ENCODE measurements at places on chromosomes 11 and 22.

DNA sequence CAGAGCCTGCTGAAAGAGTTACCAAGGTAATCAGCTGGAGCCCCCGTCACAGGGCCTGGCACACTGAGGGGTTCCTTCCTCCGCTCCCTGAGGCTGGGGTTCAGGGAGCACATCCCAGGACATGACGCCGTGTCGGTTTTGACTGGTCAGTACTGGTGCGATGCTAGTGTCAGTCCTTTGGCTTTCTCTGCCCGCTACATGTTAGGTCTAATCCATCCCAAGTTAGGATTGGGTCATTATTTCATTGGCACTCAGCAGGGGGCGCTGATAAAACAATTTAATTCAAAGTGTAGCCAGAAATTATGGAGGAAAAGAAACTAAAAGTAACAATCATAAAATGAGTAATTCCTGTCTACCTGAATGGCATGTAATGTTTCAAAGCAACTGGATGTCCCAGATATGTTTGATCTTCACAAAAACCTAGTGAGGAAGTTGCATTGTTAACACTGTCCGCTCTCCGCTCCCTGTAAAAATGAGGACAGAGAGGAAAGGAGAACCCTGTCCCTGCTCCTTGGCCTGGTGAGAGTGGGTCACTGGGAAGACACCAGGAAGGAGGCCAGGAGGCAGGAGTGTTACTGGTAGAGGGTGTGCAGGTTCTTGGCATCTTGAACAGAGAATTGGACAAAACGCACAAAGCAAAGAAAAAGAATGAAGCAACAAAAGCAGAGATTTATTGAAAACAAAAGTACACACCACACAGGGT, 27.1 kb downstream of the TSKU start:
- H3K27ac ChIP-seq = no peak overlapping the region
- H3K27me3 ChIP-seq = peaks cover 20% of the 10 kb centered on the region

DNA sequence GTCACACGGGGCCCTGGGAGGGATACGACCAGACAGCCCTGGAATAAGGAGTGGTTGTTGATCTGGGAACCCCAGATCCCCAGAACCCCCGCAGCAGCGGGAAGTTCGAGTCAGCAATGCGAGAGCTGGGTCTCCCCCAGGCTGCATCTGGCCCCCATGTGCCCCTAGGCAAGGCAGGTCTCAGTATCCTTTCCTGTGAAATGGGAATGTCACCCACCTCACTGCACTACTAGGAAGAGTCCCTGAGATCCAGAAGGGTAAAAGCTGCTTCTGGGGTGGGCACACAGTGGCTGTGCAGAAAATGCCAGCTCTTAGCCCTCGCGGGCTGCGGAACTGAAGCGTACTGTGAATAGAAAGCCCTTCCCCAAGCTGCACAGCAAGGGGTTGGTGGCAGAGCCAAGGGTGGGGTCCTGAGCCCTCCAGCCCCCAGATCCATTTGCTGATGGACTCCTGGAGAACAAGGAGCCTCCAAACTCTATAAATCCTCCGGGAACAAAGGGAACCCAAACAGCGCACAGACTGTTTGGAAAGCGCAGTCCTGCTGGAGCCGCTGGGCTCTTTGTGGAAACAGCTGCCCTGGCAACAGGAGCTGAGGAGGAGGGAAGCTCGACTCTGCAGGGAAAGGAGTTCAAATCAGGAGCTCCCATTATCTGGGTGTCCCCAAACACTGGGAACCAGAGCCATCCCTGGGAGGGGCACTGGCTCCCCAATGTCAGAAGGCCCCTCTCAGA, 68.2 kb upstream of the SHISAL1 start:
- no peaks in the 10 kb centered on the region for H3K4me1 ChIP-seq
- no peak overlapping the region for H3K4me3 ChIP-seq
- H3K36me3 ChIP-seq = no peaks in the 10 kb centered on the region
- H3K27me3 ChIP-seq = peaks cover 10% of the 10 kb centered on the region

DNA sequence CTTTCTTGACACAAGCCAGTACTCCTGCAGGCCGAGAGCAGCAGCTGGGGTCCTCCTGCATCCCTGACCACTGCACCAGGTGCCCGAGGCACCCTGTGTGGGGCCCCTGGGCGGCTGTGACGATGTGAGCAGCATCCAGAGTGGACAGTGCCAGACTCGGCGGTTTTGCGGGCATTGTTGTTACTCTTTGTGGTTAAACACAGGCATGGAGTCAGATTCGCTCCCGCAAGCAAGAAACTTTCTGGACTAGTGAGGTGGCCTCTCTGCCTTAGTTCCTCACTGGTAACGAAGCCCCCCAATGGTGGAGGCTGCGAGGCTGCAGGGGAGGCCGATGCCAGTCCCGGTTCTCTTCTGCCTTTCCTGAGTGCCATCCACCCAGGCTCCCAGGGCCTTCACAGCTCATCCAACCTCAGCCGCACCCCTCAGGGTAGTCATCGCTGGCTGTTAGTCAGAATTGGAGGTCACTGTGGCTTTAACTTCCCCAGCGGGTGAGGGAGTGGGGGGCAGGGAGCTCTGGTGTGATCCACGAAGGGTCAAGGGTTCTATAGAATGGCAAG, 3.7 kb upstream of the CLDN5 start:
- H3K4me3 ChIP-seq = no peak overlapping the region
- peaks cover 3% of the 10 kb centered on the region for H3K4me1 ChIP-seq
- no peaks in the 10 kb centered on the region for H3K36me3 ChIP-seq

- no peak overlapping the region for H3K27ac ChIP-seq
- no peak for DNase-seq
- H3K27me3 ChIP-seq = peaks cover 9% of the 10 kb centered on the region
- H3K4me3 ChIP-seq = no peak overlapping the region
- H3K4me1 ChIP-seq = no peaks in the 10 kb centered on the region
Measured at GRCh38 chr11:11586465-11586864, 35.3 kb downstream of the GALNT18 start.

DNA sequence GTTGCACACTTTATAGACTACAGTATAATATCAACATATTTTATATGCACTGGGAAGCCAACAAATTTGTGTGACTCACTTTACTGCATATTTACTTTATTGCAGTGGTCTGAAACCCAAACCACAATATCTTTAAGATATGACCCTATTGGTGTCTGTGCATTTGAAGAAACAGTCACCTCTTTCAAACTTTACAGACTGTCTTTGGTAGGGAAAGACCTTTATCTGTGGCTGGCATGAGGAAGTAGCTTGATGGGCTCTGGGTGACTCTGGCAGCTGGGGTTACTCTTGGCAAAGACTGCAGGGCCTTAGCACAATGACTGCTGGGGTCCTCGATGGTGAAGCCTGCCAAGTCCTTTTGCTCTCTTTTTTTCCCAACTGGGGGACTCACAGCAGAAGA, 21.3 kb upstream of the ABTB2 start:
- no peak for DNase-seq
- H3K27me3 ChIP-seq = no peaks in the 10 kb centered on the region
- H3K4me1 ChIP-seq = no peaks in the 10 kb centered on the region
- no peak overlapping the region for H3K4me3 ChIP-seq
- H3K36me3 ChIP-seq = peaks cover 2% of the 10 kb centered on the region
- no peak overlapping the region for H3K27ac ChIP-seq

All from progenitor cell of endocrine pancreas (in vitro differentiated cells).